ENCODE measurements at places on chromosomes 12 and 14. TPM values are rescaled to one million over a fixed set of nuclear protein-coding genes. Genes with fewer than 3 reads are reported as not detected.

DNA sequence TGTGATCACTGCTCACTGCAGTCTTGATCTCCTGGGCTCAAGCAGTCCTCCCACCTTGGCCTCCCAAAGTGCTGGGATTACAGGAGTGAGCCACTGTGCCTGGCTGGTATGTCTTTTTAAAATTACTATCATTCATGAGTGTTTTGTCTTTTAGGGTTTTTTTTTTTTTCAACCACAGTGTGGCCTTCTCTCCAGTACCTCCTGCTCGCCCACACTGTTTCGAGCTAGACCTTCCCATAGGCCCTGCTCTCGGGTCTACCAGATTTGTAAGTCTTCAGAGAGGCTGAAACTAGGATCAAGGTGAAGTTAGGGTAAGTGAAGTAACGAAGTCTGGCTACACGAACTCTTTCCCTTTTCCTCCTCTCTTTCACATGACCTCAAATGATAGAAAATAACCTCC, 1.5 kb downstream of the BIN2 start:
- H3K27ac ChIP-seq, result no peak overlapping the region
- H3K36me3 ChIP-seq, result no peaks in the 10 kb centered on the region
- no peak for DNase-seq
- no peak overlapping the region for H3K4me3 ChIP-seq
- H3K27me3 ChIP-seq, result no peaks in the 10 kb centered on the region

GRCh38 chr14:65203574-65203973, 101.3 kb upstream of the MAX start:
- H3K4me1 ChIP-seq, result peaks cover 7% of the 10 kb centered on the region
- DNase-seq, result no peak
- H3K27ac ChIP-seq, result no peak overlapping the region
- no peak overlapping the region for H3K4me3 ChIP-seq

DNA sequence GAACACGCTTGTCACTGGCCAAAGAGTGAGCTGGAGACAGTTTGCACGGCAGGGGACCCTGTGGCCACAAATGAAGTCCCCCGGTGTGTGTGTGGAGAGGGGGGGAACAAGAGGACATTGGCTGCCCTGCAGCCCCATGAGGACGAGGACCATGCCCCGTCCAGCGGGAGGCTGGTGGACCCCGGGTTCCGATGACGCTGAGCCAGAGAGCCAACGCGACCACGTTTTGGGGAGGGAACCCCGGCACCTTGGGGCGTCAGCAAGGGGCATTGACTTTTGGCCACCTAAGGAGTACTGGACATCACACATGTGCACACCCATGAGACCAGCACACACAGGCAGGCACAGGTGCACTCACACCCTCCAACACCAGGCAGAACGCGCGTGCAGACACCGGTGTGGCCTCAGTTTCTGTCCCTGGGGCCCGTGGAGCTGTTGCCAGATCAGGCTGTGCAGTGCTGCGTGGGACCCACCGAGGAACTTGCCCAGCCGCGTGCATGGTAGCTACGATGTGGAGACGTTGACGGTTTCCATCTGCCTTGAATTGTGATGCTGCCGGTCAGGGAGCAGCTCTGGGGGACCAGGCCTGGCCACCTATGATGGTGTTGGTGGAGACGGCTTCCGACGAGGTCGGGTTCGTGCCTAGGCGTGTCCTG, 26.5 kb downstream of the NOC4L start:
- H3K4me3 ChIP-seq, result no peak overlapping the region
- H3K27me3 ChIP-seq, result peaks cover 19% of the 10 kb centered on the region
- H3K4me1 ChIP-seq, result no peaks in the 10 kb centered on the region
- H3K27ac ChIP-seq, result no peak overlapping the region
- H3K36me3 ChIP-seq, result no peaks in the 10 kb centered on the region
- no peak for DNase-seq

- H3K27me3 ChIP-seq, result no peaks in the 10 kb centered on the region
- H3K27ac ChIP-seq, result no peak overlapping the region
- H3K36me3 ChIP-seq, result no peaks in the 10 kb centered on the region
- H3K4me1 ChIP-seq, result no peaks in the 10 kb centered on the region
These were observed 280.9 kb downstream of the LRIG3 start for GRCh38 chr12:58639318-58639934.

- no peaks in the 10 kb centered on the region for H3K4me1 ChIP-seq
- no peak for DNase-seq
- H3K27me3 ChIP-seq, result no peaks in the 10 kb centered on the region
- no peak overlapping the region for H3K27ac ChIP-seq
- H3K4me3 ChIP-seq, result no peak overlapping the region
- no peaks in the 10 kb centered on the region for H3K36me3 ChIP-seq
These were observed 255.1 kb downstream of the NEDD1 start for GRCh38 chr12:97162173-97162572.

GRCh38 chr14:103188810-103189480, 65.7 kb downstream of the TNFAIP2 start:
- no peak overlapping the region for H3K27ac ChIP-seq
- peaks cover 42% of the 10 kb centered on the region for H3K27me3 ChIP-seq
- DNase-seq, result no peak
- peaks cover 12% of the 10 kb centered on the region for H3K4me1 ChIP-seq

The CEBPE gene
- not detected for polyA plus RNA-seq

DNA sequence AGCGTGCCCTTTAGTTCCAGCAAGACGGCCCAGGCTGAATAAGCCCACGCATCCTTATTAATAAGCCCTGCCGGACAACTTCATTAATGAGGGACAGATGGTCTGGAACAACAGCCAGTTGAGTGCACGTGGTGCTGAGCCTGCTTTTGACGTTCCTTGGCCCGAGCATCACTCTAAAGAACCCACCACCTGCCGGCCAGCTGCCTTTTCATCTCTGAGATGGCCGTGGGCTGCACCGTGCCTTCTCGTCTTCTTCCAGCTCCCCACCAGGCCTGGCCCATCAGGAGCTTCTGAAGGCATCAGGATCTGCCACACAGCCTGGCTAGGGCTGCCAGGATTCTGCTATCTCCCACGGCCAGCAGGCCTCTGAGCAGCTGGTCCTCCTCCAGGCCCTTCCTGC, 80.0 kb downstream of the AACS start:
- no peak overlapping the region for H3K4me3 ChIP-seq
- DNase-seq, result no peak
- H3K27me3 ChIP-seq, result no peaks in the 10 kb centered on the region
- no peaks in the 10 kb centered on the region for H3K36me3 ChIP-seq

GRCh38 chr12:64826234-64826633, 1.8 kb downstream of the TBC1D30 start:
- peaks cover 3% of the 10 kb centered on the region for H3K4me1 ChIP-seq
- H3K4me3 ChIP-seq, result no peak overlapping the region
- no peak overlapping the region for H3K27ac ChIP-seq
- DNase-seq, result no peak

Data from keratinocyte (primary cell).